ENCODE measurements at places on chromosomes 6 and 20.
A peak's percentile ranks its signal among the peaks of the same experiment; 100 is the strongest.

DNA sequence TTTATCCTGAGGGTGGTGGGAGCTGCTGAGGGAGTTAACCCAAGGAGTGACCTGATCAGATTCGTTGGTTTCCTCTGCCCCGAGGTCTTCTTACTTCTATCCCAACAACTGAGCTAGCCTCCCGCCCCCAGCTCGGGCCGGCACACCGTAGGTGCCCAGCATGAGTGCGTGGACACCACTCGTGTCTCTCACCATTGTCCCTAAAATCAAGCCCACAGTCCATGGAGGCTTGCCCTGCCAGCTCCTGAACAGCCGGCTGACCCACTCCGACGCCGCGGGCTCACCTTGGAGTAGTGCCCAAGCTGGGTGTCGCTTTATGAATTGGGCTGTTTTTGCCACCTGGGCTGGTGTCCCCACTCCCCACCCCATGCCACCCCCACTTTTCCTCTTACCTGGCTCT is 59.0 kb upstream of the CCDC167 start:
- no peak overlapping the region for H3K27ac ChIP-seq
- no peak overlapping the region for H3K4me3 ChIP-seq
- peaks cover 51% of the 10 kb centered on the region for H3K4me1 ChIP-seq
- H3K36me3 ChIP-seq, result no peaks in the 10 kb centered on the region
- H3K27me3 ChIP-seq, result no peaks in the 10 kb centered on the region

- DNase-seq, result no peak
- peak overlapping the region; percentile 90 for H3K27ac ChIP-seq
- no peaks in the 10 kb centered on the region for H3K27me3 ChIP-seq
These were observed 28.5 kb downstream of the BACH2 start for GRCh38 chr6:90268178-90268577.

DNA sequence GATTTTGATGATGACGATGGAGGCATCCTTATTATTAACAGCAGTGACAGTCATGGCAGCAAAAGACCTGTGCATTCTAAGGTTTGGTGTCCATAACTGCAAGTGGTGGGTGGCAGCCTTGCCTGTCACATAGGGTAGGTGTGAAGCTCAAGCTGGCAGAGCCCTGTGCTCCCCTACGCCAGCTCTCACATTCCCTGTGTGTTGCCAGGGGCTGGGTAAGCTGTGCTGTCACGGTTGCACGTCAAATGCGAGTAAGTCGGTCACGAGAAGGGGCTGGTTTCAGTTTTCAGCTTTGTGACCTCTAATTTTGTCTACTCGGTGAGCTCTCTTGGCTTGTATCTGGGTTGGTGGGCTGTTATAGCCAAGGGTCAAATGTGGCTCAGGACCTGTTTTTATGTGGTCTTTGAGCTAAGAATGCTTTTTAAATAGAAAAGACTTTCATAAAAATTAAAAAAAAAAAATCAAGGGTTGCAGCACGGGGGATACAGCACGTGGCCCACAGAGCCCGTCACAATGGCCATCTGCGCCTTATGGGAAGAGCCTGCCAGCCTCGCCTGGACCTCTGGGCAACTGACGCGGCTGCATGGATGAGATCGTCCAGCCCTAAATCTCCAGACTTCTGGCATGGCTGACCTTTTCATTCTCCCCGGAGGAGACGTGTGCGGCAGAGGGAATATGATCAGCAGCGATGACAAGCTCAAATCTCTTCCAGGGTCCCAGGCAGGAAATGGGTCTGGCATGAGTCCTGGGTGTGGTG is 148.5 kb downstream of the PHACTR3 start:
- DNase-seq, result no peak
- no peak overlapping the region for H3K4me3 ChIP-seq
- H3K27me3 ChIP-seq, result peaks cover 25% of the 10 kb centered on the region
- H3K27ac ChIP-seq, result no peak overlapping the region
- H3K4me1 ChIP-seq, result no peaks in the 10 kb centered on the region
- no peaks in the 10 kb centered on the region for H3K36me3 ChIP-seq

DNA sequence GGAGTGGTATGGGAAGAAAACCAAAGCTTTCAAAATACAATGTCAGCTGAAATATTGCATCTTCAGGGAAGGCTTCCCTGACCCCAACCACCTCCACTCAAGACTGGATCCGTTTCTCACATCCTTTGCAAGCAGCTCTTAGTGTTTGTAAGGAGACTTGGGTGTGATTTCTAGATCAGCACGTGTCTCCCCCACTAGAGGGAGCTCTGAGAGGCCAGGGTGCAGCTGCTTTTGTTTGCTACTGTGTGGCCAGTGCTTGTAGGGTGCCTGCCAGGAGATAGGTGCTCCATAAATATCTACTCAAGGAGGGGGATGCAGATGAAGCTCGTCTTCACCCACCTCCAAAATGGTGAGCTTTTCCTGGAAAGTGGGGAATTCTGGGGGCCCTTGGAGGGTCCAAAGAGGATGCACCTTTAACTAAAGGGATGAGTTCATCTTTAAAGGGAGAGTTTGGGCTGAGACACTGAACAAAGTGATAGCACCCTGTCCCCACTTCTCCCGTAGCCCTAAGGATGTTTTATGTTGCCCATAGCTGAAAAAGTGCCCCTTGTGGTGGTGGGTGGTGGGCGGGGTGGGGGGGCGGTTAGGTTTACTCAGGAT is 52.6 kb upstream of the MAFB start:
- no peak overlapping the region for H3K27ac ChIP-seq
- peak; percentile 40 for DNase-seq

- no peak overlapping the region for H3K4me3 ChIP-seq
- no peaks in the 10 kb centered on the region for H3K4me1 ChIP-seq
- peaks cover 60% of the 10 kb centered on the region for H3K27me3 ChIP-seq
- no peak for DNase-seq
These were observed 705.6 kb downstream of the UTRN start for GRCh38 chr6:144990784-144991183.

- H3K36me3 ChIP-seq, result no peaks in the 10 kb centered on the region
- H3K27ac ChIP-seq, result no peak overlapping the region
- H3K4me1 ChIP-seq, result peaks cover 10% of the 10 kb centered on the region
- peaks cover 20% of the 10 kb centered on the region for H3K27me3 ChIP-seq
- H3K4me3 ChIP-seq, result no peak overlapping the region
These were observed 27.6 kb downstream of the PKHD1 start for GRCh38 chr6:52059821-52060220.
